Adipocyte (in vitro differentiated cells): ENCODE measurements at places on chromosomes 2 and 18.
A peak's percentile ranks its signal among the peaks of the same experiment; 100 is the strongest.

GRCh38 chr2:122531290-122532071 is 776.0 kb downstream of the TSN start:
- DNase-seq, result no peak

DNA sequence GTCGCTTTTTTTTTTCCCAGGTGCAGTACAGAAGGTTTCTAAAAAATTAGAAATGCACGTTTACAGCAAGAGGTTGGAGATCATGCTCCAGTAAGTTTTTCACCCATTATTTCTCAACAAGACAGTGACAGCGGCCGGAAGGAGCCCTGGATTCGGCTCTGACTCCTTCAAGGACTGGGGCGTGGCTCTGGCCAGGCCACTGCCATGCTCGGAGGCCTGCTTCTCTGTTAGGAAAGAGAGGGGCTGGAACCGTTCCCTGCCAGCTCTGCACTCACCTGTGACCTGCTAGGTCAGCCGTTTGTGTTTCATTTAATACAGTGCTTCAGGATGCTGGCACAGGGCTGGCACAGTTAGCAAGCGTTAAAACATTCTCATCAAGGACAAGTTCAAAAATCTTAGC is 6.7 kb upstream of the IAH1 start:
- no peak for DNase-seq

- peak; percentile 24 for DNase-seq
These were observed 34.2 kb downstream of the CHRNA1 start for GRCh38 chr2:174729797-174730697.

DNA sequence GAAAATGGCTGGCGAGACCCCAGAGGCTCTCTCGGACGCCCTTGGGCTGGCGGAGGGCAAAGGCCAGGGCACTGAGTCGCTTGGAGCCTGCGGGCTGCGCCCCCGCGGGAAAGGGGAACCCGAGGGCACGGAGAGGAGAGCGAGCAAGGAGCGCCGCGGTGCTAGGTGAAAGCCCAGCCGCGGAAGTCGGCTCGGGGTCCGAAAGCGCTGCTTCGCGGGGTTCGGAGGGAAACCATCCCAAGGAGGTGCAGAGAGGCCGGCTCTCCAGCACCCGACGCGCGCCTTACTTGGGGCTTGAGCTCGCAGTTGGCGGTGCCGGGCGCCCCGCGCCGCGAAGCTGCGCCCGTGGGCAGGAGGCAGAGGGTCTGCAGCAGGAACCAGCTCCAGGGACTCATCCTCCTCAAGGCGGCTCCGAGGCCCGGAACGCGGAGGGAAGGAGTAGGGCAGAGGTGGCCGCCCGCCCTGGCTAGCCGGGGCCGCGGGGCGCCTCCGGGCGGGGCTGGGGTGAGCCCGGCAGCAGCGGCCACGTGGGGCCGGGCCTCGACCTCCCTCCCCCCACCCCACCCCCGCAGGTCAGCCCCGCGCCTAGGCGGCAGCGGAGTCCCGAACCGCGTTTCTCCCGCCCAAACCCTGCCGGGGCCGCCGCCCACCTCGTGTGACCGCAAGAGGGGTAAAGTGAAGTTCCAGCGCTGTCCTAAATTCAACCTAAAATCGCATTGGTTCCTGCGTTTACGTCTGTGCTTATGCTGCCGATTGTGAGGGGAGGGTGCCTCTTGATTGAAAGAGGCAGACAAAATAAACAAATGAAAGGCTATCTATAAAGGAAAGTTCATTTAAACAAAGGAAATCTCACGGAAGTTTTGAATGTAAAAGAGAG is at the start of gene TRABD2A:
TRABD2A (minus strand) TSS at position 440 of the 877 bp plus-strand sequence; CDS start at position 395, 45 bp downstream.
- peak; percentile 60 for DNase-seq

DNA sequence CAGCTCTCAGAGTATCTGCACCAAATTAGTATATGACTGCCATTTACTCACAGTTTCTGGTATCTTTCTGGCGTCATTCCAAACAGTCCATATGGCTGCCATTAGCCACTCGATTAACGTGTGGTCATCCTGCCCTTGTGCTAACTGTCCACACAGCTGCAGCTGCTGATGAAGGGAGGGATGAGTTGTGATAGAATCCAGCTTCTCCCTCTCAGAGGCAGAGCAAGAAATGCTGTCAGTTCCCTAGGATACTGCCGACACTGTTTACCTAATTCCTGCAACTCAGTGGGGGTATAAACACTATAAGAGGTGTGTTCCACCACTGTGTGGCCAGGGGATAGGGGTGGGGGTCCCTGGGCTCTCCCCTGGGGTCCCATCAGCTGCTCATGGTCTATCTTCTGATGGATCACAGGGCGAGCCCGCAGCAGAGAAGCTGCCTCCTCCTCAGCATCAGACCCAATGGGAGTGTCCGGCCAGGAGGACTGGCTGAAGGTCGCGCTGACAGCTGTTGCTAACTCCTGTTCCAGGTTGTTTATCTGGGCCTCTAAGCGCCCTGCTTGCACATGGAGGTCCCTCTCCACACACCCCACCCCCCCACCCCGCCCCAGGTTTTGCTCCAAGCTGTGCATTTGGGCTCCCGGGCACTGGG is 17.3 kb upstream of the KLHL23 start:
- peak; percentile 56 for DNase-seq

DNA sequence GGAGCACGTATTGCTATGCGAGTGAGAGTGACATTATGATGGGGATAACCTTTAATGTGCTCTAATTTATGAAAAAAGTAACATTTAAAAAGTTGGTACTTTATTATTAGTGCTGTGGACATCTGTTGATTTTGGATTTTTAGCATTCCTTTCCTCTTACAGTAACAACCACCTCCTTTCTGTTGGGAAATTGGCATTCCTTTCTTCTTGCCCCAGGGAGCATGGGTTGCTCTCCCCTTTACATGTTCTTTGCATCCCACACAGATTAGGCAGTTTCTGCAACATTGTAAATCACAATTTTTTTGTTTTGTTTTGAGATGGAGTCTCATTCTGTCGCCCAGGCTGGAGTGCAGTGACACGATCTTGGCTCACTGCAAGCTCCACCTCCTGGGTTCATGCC is 300.2 kb downstream of the LPIN1 start:
- DNase-seq, result peak; percentile 61

GRCh38 chr2:224410946-224411561 is 9.1 kb upstream of the FAM124B start:
- DNase-seq, result no peak

DNA sequence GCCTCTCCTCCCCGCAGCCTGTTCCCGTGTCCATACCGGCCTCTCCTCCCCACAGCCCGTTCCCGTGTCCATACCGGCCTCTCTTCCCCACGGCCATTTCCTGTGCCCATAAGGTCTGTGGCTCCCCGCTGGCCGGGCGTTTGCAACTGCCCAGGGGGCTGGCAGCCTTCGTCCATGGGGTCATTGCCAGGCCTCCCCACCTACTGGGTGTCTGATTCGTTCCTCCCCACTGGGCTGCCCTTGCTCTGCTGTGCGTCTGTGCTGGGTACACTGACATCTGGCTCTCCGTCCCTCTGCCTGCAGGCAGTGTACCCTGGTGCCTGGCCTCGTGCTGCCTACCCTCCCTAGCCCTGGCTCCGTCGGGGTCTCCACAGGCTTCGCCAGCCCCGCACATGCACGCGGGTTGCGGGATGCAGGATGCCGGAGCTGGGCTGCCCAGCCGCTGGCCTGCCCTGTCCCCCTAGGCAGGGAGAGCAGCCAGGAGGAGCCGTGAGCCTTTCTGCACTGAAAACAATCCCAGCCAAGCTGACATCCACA is 67.8 kb downstream of the NFATC1 start:
- no peak for DNase-seq

DNA sequence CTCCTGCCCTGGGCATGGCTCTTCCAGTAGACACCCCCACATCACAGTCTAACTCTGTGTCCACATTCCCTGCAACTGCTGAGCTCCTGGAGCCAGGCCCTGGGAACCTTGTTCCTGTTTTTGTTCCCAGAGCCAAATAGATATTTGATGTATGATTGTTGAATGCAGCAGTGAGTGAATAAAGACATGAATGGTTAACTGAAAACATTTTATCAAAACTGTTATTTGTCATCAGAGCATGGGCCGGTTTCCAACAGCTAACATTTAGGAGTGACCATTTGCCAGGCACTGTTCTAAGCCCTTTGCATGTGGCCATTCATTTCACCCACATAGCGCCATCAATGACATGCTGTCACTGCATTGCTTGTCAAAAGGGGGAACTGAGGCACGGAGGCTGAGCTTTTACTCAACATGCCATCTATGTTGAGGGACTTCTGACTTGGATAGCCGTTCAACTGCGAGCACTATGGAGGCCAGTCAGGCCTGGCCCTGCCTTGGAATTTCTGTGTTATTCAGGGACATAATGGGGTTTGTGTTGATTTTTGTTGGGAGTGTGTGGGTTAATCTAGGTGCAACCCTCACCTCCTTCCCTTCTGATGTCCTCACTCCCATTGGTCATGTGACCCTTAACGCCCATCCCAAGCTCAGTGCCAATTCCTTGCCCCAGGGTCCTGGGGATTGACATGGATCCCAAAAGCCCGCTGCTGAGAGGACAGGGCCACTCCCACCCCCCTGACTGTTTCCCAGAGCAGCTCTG is 12.6 kb downstream of the IL1R1 start:
- DNase-seq, result no peak

DNA sequence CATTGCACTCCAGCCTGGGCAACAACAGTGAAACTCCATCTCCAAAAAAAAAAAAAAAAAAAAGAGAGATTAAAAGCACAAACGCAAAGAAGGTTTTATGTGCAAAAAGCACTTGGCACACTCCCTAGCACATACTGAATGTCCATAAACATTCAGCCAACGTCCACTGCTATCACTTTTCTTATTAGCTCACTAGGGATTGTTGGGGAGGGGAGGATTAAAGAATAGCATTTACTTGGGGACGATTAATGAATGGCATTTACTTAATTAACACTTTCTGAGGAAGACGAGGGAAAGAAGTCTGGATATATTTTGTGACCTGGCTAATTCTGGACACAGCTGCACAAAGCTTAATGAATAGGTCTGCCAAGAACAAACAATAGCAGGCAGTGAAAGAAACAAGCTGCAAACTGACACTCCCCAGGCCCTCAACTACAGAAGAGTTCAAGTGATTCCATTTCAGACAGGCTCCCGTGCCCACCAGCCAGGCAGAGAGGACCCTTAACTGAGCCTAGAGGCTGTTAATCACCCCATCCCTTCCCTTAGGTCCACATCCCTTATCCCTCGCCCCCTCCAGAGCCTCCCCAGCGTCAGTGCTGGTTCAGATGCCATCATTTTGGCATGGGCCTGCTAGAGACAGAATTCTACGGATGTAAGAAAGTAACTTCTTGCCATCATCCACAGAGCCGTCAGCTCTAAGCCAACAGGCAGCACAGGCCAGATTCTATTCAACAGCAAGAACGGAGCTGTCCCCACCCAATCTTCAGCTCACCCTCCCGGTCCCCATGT is 7.4 kb downstream of the CYB5A start:
- no peak for DNase-seq

DNA sequence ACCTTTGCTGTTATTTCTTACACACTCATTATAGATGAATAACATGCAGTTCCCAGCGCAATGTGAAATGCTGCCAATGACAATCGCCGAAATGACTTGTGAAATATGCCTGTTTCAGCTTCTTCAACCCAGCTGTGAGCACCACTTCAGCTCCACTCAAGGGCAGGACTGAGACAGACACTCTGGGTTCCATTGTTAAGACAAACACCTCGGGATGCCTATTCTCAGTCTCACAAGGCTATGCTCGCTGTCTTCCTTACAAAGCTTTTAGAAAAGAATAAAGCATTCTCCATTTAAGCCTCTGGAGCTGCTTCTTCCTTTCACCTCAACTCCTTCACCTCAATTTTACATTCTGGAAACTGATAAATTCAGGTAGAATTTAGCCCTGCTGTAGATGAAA is 4.2 kb downstream of the CBLN2 start:
- DNase-seq, result no peak

DNA sequence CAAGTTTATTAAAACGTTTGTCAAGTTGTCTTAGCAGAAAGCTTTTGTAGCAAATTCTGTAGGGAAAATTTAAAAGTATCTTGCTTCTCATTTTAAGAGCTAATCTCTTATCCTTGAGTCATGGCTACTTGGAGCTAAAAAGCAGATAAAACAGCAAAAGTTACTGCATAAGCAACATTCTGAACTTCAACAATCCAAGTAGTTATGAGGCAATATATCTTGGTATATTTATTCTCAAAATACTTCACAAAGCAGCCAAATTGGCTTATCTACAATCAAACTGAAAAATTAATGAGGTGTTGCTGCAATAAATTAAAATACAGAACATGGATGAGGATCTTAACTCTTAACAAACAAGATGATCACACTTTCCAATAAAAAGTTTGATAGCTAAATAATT is 306.5 kb downstream of the PIEZO2 start:
- peak; percentile 25 for DNase-seq

DNA sequence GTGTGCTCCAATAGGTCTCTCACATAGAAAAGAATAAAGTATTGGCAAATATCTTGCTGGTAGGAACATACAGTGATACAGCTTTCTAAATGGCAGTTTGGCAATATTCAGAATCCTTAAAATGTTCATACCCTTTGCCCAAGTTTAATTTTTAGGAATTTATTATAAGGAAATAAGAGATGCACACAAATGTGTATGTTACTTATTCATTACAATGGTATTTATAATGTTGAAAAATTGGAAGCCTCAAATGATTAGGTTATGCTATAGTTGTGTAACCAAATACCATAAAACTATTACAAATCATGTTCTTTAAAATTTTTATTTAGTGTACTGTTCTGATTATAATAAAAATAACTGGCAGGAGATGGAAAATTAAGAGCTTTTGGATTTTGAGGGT is 196.8 kb downstream of the MCFD2 start:
- peak; percentile 43 for DNase-seq

DNA sequence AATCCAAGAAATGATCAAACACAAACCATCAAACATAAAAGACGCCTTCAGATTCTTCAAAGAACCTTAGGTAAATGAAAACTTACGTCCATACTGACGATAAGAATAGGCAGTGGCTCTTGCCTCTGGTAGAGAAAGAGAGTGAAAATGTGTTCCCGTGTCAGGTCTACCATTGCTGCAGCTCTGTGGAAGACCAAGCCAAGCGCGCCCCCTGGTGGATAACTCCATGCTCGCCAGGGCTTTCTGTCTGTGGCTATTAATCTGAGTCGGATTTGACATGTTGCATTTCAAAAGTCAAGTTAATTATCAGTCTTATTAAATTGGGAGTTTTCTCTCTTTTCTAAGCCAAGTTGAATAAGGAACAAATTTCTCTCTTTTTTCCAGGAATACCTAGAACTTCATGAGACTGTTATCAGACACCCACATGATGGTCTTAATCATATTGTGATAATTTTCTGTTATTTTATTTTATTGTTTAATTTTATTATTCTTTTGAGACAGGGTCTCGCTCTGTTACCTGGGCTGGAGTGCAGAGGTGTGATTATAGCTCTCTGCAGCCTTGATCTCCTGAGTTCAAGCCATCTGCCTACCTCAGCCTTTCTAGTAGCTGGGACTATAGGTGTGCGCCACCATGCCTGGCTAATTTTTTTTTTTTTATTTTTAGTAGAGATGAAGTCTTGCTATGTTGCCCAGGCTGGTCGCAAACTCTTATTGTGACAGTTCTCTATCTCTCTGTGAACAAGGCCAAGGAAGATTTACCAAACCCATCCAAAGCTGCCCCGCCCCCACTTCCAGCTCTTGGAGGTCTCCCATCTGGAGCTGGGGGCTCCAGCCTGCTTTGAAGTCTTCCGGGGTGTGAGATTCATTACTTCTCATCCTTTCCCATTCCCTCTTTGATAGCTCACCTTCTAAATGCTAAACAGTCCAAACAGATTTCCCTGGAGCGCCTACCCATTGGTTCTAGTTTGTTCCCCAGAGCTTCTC is 15.8 kb upstream of the ZAP70 start:
- peak; percentile 96 for DNase-seq
